CD4-positive, alpha-beta T cell treated with Interleukin-1 beta for 1 hour (primary cell): ENCODE measurements at places on chromosomes 7 and 10.

- no peak for DNase-seq
Measured at GRCh38 chr10:117967149-117967650, 79.5 kb downstream of the RAB11FIP2 start.

- no peak for DNase-seq
Measured at GRCh38 chr7:78905436-78905835, 548.0 kb downstream of the MAGI2 start.

DNA sequence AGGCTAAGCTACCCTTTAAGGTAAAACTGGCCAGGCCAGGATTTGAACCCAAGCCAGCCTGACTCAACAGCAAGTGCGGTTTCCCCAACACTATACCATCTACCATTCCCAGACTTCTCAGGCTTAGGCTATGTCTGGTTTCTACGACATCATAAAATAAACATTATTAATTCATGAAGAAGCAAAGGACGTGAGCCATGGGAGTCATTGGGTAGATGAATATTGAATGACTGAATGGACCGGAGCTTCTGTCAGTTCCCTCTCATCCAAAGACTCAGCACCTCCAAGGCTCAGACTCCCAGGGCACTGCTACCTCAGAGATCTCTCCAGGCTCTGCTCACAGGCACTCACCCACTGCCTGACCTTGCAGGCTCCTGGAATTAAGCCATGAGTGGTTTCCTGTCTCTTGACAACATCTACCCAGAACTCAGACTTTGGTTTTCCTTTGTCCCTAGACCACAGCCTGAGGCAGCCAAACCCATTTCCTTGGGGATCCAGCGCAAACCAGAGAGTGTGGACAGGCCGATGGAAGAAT lies 64.6 kb upstream of the STEAP1B start:
- DNase-seq: no peak

DNA sequence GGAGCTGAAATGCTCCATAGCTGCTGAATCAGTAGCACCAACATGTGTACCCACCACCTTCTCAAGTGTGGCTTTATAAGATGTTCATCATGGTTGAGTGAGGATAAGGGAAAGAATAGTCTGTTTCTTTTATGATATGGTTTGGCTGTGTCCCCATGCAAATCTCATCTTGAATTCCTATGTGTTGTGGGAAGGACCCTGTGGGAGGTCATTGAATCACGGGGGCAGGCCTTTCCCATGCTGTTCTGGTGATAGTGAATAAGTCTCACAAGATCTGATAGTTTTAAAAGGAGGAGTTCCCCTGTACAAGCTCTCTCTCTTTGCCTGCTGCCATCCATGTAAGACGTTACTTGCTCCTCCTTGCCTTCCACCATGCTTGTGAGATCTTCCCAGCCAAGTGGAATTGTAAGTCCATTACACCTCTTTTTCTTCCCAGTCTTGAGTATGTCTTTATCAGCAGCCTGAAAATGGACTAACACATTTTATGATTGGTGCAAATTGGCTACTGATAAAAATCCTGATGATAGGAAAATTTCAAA lies 799.9 kb downstream of the TNS3 start:
- DNase-seq: no peak

- DNase-seq: no peak
Measured at GRCh38 chr7:44853391-44853790, 5.5 kb upstream of the H2AZ2 start.

- DNase-seq: no peak
Measured at GRCh38 chr10:124214610-124215375, 121.4 kb upstream of the CHST15 start.

DNA sequence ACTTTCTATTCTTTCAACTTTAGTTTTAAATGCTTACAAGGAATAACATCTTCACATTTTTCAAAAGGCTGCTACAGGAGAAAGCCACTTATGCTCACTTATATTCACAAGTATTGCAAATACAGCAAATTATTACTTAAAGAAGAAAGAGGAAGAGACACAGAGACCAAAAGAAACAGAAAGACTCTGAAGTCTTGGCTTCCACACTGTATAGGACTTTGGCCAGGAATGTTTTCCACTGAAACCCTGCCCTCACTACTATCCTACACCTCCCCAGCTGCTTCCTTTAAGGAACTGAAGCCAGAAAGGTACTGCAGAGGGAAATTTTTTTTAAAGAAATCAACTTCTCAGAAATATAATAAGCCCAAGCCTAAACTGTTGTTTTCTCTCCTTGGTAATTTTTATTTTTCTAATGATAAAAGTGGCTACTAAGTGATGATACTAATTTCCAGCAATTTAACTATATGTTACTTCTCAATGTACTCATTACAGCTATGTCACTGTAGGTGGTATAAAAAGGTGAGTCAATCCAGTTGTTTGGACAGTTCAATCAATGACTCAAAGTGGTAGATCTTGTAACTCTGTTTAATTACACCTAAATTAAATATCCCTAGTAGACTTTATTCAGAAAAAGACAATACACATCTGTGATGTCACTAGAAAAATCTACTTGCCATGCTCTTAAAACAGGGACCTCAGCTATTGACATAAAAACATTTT lies 231.6 kb downstream of the GRM8 start:
- DNase-seq: no peak

GRCh38 chr10:88769384-88769783 lies 9.6 kb downstream of the LIPN start:
- no peak for DNase-seq

- DNase-seq: no peak
Measured at GRCh38 chr7:149625947-149626392, 128.4 kb upstream of the ZNF746 start.

DNA sequence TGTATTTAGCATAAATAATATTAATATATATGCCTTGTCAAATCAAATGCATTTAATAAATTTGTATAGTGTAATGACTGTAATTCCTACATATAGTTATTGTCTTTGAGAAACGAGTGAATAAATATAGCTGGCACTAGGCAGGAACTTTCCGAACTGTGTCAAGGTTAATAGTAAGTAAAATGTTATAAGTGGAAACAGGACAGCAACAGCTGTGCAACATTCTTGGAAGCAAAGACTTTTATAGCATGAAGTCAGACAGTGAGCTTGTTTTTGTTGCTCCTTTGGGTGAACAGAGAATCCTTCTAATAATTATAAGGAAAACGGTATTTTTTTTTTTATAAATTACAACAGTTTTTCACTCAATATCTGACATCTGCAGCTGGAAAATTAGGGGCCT lies 14.0 kb upstream of the EXOC6 start:
- DNase-seq: no peak

DNA sequence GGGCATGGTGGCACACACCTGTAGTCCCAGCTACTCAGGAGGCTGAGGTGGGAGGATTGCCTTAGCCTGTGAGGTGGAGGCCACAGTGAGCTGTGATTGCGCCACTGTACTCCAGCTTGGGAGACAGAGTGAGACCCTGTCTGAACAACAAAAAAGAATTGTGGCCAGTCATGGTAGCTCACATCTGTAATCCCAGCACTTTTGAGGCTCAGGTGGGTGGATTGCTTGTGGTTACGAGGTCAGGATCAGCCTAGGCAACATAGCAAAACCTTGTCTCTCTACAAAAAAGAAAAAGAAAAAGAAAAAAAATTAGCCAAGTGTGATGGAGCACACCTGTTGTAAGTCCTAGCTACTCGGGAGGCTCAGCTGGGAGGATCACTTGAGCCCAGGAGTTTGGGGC lies 22.8 kb downstream of the MARCHF5 start:
- no peak for DNase-seq

GRCh38 chr7:124462249-124462648 lies 303.3 kb downstream of the GPR37 start:
- DNase-seq: no peak

DNA sequence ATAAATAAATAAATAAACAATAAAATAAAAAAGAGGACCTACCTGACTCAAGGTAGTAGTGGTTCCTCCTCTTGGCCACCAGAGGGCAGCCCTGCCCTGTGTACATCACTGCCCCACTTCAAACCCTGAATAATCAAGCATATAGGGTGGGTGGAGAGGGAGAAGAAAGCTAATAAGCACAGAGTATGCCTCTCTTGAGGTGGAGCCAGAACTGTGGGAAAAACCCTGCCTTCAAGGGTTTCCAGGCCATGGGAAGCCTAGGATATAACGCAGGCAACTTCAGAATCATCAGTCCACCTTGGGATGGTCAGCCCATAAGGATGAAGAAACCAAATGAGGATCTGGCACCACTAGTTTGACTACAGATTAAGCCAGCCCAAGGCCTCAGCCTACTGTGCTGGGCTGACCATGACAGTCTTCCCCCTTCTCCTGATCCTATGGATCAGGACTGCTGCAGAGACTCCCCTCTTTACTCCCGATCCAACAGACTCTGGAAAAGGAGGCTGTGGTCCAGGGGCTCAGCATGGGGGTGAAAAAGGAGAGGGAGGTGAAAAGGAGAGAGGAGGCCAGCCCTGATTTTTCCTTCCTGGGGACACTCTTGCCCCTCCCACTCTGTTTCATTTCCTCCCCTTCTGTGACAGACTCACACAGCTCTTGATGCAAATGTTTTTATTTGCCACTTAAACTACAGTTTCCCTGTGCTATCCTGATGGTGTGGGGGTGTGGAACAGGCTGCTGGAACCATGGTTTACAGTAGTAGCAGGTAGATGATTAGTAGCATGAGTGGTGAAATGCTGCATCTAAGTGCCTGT lies 10.1 kb downstream of the AVPI1 start:
- peak; percentile 61 for DNase-seq

GRCh38 chr7:48540746-48541145 lies 369.5 kb downstream of the ABCA13 start:
- DNase-seq: no peak

DNA sequence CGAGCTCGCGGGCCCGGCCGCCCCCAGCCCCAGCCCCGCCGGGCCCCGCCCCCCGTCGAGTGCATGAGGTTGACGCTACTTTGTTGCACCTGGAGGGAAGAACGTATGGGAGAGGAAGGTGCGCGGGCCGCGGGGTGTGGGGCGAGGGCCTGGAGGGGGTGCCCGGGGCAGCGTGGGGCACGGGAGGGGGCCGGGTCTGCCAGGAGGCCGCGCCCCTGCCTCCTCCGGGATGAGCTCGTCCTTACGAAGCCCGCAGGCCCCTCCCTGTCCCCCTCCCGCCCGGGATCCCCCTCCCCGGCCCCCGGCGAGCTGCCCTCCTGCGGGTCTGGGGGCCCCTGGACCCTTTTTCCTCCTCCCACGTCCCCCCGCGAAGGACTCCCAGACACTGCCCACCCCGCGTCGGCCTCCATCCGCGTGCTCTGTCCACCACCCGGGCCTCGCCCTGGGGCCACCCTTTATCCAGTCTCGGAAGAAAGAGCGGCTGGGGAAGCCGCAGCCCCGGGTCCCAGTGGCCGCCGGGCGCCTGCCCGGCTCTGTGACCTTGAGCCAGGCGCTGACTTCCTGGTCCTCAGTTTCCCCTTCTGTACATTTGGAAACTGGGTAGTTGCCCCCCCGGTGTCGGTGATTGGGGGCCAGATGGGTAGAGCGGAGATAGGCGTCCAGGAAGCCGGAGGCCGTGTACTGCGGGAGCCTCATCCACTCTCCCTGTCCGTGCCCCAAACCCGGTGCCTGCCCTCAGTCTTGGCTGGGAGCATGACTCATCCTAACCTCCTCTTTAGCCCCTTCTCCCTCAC lies 521 bp downstream of the LIMK1 start:
- no peak for DNase-seq

DNA sequence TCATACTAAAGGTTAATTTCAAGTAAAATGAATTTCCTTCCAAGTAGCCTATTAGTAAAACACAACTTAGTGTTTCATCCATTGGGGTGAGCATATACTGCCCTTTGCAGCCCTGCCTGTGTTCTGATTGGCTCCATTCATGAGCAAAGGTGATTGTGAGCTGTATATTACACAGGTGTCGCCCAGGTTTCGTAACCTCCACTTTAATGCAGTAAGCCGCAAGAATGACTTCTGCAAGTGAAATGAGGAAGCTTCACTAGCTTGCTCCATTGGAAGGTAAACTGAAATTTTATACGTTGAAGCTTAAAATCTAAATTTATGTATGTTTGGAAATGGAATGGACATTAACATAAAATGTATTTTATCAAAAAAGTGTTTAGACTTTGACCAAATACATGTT lies 24.4 kb downstream of the MTURN start:
- no peak for DNase-seq

DNA sequence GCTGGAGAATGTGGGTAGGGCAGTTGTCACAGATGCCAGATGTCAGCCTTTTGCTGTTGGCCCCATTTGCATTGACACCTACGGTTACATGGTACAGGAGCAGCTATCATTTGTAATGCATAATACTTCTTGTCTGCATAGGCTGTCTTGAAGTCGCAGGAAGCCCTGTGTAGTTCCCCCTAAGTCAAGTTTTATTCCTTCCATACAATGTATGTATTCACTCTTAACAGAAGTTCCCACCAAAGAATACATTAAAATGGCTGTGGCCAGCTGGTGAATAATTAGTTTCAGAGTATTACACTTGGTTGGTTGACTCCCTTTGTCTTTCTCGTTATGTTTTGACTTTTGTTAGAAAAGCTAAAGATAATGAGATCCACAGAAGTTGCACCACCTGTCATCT lies 1169.0 kb downstream of the REEP3 start:
- no peak for DNase-seq

DNA sequence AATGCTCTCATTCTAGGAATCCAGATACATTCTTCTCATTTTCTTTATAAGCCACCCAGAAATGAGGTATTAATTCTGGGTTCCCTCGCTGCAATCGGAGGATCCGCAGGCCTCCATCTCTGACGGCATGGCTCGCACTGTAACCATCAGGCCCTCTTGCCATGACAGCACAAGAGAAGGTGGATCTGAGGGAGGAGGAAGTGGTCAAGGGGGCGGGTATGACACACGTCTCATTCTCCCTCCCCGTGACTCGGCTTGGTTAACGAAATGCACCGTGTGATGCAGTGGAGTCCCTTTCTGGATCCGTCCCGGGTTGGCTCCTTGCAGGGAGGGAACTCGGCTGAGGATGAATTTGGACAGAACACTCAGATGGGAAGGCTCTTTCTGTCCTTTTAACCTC lies 280.2 kb downstream of the TCERG1L start:
- DNase-seq: no peak

DNA sequence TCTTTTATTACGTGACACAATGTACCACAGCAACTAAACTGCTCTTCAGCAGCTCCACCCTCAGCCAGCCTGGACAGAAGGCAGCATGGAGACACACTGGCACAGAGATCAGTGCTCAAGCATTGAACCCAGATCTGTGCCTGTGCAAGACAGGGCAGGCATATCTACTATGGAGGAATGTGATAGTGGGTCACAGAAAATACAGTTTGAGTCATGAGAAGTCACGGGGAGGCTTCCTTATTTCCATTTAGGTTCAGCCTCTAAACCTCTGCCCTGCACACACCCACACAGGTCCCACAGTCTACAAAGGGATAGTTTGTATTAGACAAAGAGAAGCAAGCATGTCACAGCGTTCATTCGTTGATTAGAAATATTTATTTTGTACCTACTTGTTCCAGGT lies 187.4 kb upstream of the AGR3 start:
- no peak for DNase-seq
